Thymus (tissue), 14 donors: ENCODE measurements at places on chromosomes 2 and 18. TPM values are rescaled to one million over a fixed set of nuclear protein-coding genes. Genes with fewer than 3 reads are reported as not detected.

Gene MEIS1
- 9.8 TPM for total RNA-seq

Gene MIB1
- total RNA-seq = 33.2 TPM

Gene ATAD2B
- total RNA-seq = 22.5 TPM

Gene STAM2
- 23.0 TPM for total RNA-seq

Gene RESP18
- not detected for total RNA-seq

Gene CRYGC
- total RNA-seq = not detected

Gene CNDP1
- 0.09 TPM for total RNA-seq
